ENCODE measurements at places on chromosomes 2 and 18. TPM values are rescaled to one million over a fixed set of nuclear protein-coding genes. Genes with fewer than 3 reads are reported as not detected.

GRCh38 chr2:201523506-201523905 is 72.0 kb downstream of the STRADB start:
- H3K27ac ChIP-seq, result no peak overlapping the region
- no peaks in the 10 kb centered on the region for H3K4me1 ChIP-seq
- H3K27me3 ChIP-seq, result no peaks in the 10 kb centered on the region
- no peaks in the 10 kb centered on the region for H3K36me3 ChIP-seq
- H3K4me3 ChIP-seq, result no peak overlapping the region

- no peak overlapping the region for H3K27ac ChIP-seq
- H3K36me3 ChIP-seq, result peaks cover 4% of the 10 kb centered on the region
- DNase-seq, result no peak
- no peaks in the 10 kb centered on the region for H3K27me3 ChIP-seq
These were observed 8.5 kb downstream of the SUCLG1 start for GRCh38 chr2:84450288-84451227.

- H3K27ac ChIP-seq, result no peak overlapping the region
- H3K4me3 ChIP-seq, result no peak overlapping the region
- H3K4me1 ChIP-seq, result peaks cover 7% of the 10 kb centered on the region
- H3K36me3 ChIP-seq, result no peaks in the 10 kb centered on the region
- no peak for DNase-seq
These were observed 15.5 kb downstream of the TBC1D8 start for GRCh38 chr2:101135412-101136296.

DNA sequence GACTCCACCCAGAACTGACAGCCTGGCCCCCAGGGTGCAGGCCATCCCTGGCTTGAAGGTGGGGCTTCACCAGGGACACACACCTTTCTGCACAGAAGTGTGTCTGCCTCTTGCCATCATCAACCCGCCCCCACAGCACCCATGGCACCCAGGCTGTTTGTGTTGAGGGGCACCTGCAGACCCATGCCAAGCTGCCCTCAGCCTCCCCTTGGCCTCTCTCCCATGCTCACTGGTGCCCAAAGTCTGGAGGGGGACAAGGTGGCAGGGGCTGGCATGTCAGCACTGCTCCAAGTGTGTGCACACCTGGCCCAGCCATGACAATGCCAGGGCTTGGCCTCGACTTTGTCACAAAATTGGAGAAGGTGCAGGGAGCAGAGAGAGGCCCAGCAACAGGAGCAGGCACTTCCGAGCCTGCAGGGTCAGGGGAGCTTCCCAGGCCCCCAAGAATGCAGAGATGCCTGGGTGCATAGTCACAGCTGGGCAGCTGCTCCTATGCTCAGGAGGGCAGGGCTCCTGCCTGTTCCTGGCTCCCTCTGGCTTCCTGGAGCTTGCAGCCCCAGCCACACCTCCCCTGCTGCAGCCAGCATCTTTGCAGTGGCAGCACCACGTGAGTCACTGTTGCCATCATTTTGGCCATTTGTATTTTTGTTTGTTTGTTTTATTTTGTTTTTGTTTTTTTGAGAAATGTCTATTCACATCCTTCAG is 280.6 kb upstream of the UBE2E3 start:
- no peak overlapping the region for H3K4me3 ChIP-seq
- H3K27ac ChIP-seq, result no peak overlapping the region
- H3K36me3 ChIP-seq, result no peaks in the 10 kb centered on the region
- no peaks in the 10 kb centered on the region for H3K27me3 ChIP-seq
- no peak for DNase-seq
- H3K4me1 ChIP-seq, result no peaks in the 10 kb centered on the region

- no peak for DNase-seq
- no peak overlapping the region for H3K27ac ChIP-seq
- no peaks in the 10 kb centered on the region for H3K36me3 ChIP-seq
These were observed 909.2 kb upstream of the FANCL start for GRCh38 chr2:59150217-59150849.

- no peaks in the 10 kb centered on the region for H3K36me3 ChIP-seq
- H3K27ac ChIP-seq, result no peak overlapping the region
- H3K27me3 ChIP-seq, result no peaks in the 10 kb centered on the region
- no peaks in the 10 kb centered on the region for H3K4me1 ChIP-seq
- DNase-seq, result no peak
These were observed 598.3 kb upstream of the REG3G start for GRCh38 chr2:78427170-78427569.

HOXD4 gene
- total RNA-seq, result 2.2 TPM

MDH1B gene
- total RNA-seq, result 0.40 TPM

RESP18 gene
- total RNA-seq, result not detected
